ENCODE measurements at places on chromosomes 2 and 18.
A peak's percentile ranks its signal among the peaks of the same experiment; 100 is the strongest.

DNA sequence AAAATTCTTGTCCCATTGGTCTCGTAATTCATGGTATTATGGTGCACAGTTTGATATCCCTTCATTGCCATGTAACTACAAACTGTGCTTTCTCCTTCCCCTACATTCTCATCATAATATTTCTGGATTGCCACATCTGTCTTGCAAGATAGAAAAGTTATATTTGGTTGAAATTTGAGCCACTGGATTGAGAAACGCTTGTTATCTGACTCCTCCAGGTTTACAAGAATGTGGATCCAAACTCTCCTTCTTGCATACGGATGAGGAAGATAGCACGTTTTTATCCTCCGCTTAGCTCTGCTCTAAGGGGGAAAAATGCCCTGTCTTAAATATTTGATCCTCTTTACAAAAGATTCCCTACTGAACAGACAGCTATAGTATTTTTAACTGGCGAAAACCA is 438.2 kb downstream of the TSN start:
- no peak for DNase-seq

GRCh38 chr2:64456293-64456692 is 2.3 kb downstream of the LGALSL start:
- no peak for DNase-seq

- DNase-seq, result no peak
Measured at GRCh38 chr2:173623438-173624319, 269.0 kb downstream of the CDCA7 start.

- DNase-seq, result no peak
Measured at GRCh38 chr18:66993492-66993891, 389.6 kb upstream of the CDH19 start.

DNA sequence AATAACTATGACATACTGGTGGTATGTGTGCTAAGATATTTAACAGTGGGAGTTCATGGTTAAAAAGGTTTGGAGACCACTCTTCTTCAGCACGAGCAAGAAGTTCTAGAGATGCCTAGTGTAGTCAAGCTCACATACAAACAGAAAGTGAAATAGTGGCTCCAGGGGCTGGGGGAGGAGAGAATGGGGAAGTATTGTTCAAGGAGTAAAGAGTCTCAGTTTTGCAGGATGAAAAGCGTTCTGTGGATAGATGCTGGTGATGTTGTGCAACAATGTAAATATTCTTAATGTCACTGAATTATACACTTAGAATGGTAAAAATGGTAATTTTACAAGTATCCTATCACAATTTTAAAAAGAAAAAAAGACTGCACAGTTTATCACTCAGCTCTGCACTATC is 29.0 kb upstream of the EPAS1 start:
- no peak for DNase-seq

GRCh38 chr2:64327510-64328414 is 126.2 kb upstream of the LGALSL start:
- DNase-seq, result no peak

DNA sequence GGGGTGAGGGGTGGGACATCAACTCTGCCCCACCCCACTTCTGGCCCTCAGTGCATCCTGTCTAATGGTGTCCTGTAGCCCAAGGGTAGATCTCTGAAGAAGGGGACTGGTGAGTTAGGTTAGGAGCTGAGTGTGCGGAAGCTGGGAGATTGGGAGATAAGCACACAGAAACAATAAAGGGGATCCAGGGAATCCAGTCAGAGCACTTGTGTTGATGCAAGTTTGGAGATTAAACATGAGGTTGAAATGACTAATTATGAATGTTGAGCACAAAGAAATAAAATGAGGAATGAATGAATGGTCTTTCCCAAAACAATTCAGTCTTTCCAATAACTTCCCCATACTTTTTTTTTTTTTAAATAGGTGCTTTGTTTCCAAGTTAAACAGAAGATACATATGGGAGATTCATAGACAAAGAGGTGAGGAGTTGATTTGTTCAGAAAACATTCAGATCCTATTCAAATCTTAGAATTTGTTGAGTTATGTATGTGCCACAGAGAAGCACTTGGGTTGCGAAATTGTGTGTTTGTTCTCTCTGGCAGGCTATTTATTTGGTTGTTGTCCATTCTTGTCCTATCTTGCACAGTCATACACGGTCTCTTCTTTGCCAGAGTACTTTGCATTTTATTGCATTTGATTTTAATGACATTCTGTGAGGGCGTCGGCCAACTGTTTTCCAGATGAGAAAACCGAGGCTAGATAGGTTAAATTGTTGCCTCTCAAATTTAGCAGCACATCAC is 31.6 kb upstream of the NABP1 start:
- DNase-seq, result no peak

DNA sequence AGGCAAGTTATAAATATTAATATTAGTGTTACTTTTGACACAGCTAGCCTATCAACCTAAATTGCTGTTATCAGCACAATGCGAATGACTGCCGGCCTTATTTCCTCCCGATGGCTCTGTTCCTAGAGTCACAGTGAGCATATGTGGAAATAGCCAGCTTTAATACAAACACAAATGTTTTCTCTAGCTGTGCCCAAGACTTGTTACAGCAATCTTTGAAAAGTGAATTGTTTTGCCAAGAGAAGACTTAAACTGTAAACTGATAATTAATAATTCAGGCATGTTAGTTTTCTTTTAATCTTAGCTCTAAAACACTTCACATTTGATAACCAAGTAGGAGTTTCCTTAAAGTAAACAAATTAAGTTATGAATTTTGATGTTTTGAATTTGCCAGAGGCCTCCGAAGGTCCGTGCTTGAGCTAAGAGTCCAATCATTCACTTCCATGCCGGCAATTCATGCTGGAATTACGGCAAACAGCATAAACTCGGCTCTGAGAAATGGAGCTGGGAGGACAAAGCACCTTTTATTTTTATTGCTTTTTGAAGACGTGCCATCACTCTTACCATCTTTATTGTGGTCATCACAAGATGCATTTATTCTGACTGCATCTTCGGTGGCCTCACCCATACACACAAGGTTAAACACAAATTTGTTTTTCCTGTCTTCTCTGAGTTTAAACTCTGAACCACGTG is 184.5 kb upstream of the CWC22 start:
- DNase-seq, result no peak

DNA sequence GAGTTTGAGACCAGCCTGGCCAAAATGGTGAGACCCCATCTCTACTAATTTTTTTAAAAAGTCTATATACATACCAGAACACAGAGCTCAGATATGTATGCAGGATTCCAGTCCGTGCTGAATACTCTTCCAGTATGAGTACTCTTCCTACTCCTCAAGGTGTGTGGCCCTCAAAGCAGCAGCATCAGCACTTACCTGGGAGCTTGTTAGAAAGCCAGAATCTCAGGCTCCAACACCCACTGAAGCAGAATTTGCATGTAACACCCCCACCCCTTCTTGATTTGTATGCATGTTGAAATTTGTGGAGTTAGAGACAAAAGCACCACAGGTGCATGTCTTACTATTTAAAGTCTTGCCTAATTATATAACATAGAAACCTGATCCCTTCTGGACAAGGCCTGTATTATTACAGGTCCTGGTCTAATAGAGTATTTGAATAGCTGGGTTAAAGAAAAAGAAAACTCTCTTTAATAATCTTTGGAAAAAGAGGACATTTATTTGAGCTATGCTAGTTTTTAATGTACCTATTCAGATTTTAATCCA is 50.3 kb upstream of the NFE2L2 start:
- no peak for DNase-seq

GRCh38 chr2:181973171-181973783 is 12.4 kb upstream of the PPP1R1C start:
- no peak for DNase-seq

GRCh38 chr2:52034706-52035105 is 1002.8 kb upstream of the NRXN1 start:
- DNase-seq, result no peak

GRCh38 chr2:234139755-234140154 is 89.3 kb downstream of the SPP2 start:
- no peak for DNase-seq

GRCh38 chr2:201414099-201415023 is 36.9 kb downstream of the TRAK2 start:
- no peak for DNase-seq

DNA sequence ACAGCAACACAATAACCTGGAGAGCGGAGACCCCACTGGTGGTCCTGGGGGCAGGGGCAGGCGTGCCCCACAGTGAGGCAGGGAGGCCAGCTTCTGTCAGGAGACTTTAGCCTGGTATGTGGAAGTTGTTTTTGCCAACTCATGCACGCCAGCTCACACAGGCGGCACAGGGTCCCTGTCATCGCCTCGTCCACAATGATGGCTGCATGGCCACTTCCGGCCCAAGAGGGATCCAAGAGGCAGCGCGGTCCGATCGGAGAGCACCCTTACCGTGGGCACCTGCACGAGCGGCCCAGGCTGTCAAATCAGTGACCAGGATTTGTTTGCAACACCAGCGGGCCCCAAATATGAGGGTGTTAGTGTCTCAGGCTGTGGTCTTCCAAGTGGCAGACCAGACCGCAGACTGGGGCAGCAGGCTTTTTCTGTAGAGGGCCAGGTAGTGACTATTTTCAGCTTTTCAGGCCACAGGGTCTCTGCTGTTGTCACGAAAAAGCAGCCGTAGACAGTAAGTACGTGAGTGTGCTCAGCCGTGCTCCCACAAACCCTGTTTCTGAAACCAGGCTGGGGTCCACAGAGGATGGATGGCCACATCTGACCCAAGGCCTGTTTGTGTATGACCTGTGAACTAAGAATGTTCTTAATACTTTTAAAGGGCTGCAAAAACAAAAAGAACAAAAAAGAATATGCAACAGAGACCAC is 21.2 kb downstream of the SNED1 start:
- DNase-seq, result no peak

DNA sequence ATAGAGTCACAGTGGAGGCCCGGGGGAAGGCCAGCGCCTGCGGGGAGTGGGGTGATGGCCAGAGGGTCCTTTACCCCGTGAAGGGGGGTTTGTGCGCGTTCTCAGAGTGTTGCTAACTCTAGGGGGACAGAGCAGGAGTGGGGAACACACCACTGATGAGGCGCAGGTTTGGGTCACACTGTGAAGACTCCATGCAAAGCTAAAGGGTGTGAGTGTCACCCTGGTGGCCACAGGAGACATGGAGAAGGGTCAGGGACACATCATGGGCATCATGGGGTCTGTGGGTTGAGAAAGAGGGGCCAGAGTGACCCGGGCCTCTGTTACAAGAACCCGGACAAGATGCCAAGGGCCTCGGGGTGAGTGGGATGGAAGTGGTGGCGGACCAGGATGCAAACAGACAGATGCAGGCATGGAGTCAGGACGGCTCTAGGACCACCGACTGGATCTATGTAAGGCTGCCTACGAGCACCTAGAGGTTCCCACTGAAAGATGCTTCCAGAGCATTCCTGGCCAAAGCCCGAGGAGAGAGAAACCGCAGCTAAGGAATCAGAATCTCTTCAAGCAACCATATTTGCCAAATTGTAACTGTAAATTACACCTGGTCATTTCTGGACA is 84.3 kb downstream of the PXDN start:
- DNase-seq, result no peak

GRCh38 chr2:222318712-222319585 is 20.2 kb upstream of the PAX3 start:
- no peak for DNase-seq

GRCh38 chr2:190514676-190515075 is 19.8 kb downstream of the NEMP2 start:
- DNase-seq, result no peak

DNA sequence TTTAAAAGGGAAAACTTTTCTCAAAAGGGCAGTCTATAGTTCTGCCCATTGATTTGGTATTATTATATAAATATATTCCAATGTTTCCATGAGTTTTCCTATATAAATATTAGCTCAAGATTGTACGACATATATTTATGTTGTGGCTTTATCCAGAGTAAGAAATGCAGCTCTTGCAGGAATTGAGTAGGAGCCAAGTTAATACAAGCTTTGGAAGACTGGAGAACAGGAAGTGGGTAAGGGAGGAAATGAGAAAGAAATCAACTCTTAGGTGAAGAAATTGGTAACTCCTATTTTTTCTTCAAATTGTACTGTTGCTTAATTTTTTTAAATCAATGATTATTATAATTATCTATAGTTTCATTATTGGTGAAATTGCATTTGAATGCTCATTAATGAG is 105.4 kb upstream of the FAM117B start:
- no peak for DNase-seq

- no peak for DNase-seq
Measured at GRCh38 chr2:3200420-3200939, 177.1 kb downstream of the EIPR1 start.

GRCh38 chr2:36357847-36358659 is 2.5 kb downstream of the CRIM1 start:
- DNase-seq, result no peak

DNA sequence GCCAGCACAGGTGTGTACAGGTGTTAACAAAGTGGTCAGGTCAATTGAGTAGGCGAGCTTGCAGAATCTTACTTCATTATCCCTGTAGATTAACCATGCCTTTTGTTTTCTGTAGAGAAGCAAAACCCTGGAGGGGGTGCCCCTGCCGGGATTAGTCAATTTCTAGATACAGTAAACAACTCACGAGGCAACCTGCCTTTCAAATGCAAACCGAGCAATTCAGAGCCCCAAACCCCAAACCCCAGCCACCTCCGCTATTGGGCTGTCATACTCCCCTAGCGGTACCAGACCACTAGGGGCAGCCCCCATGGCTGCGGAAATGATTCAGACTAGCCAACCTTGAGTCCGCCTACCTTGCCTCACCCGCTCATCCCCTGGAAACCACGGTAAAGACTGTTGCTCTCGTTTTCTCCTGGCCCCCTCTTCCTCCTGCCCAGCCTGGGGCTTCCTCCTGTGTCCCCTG is 61.4 kb upstream of the KIF5C start:
- no peak for DNase-seq

- DNase-seq, result no peak
Measured at GRCh38 chr2:237686659-237687136, 59.3 kb downstream of the LRRFIP1 start.

GRCh38 chr18:55224086-55224625 is 264.9 kb upstream of the CCDC68 start:
- no peak for DNase-seq

- no peak for DNase-seq
Measured at GRCh38 chr2:189116087-189116486, 63.5 kb downstream of the COL5A2 start.

GRCh38 chr18:8668381-8668780 is 37.0 kb upstream of the MTCL1 start:
- no peak for DNase-seq

- no peak for DNase-seq
Measured at GRCh38 chr2:177983183-177983788, 89.3 kb downstream of the PDE11A start.

DNA sequence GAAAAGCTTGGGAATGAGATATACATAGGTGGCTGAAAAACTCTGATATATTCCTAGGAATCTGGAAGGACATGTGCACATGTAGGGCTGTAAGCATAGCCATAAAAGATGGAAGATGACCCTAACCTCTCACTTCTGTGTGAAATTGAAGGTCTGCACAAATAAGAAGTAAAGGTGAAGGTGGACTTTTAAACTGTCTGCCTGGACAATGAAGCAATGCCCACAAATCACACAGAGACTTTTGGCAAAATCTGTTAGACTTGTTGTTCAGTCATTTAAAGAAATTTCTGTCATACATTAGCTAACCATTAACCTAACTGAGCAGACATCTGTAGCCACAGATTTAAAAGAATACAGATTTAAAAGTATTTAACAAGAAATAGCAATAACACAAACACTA is 65.3 kb upstream of the CCDC178 start:
- no peak for DNase-seq

GRCh38 chr18:12948050-12948804 is 416 bp downstream of the SEH1L start:
- peak; percentile 76 for DNase-seq

GRCh38 chr2:6771634-6772611 is 93.8 kb downstream of the CMPK2 start:
- DNase-seq, result no peak
